NCI-H1417 treated with DMSO at 0.1 percent for 48 hours (cell line): ENCODE measurements at places on chromosomes 1 and 21.

GRCh38 chr1:114235960-114236359 is 82.3 kb upstream of the SYT6 start:
- DNase-seq = no peak

- no peak for DNase-seq
Observed at GRCh38 chr1:170682809-170683208, 18.9 kb downstream of the PRRX1 start.

- no peak for DNase-seq
Observed at GRCh38 chr1:222702210-222702609, 10.1 kb downstream of the AIDA start.

DNA sequence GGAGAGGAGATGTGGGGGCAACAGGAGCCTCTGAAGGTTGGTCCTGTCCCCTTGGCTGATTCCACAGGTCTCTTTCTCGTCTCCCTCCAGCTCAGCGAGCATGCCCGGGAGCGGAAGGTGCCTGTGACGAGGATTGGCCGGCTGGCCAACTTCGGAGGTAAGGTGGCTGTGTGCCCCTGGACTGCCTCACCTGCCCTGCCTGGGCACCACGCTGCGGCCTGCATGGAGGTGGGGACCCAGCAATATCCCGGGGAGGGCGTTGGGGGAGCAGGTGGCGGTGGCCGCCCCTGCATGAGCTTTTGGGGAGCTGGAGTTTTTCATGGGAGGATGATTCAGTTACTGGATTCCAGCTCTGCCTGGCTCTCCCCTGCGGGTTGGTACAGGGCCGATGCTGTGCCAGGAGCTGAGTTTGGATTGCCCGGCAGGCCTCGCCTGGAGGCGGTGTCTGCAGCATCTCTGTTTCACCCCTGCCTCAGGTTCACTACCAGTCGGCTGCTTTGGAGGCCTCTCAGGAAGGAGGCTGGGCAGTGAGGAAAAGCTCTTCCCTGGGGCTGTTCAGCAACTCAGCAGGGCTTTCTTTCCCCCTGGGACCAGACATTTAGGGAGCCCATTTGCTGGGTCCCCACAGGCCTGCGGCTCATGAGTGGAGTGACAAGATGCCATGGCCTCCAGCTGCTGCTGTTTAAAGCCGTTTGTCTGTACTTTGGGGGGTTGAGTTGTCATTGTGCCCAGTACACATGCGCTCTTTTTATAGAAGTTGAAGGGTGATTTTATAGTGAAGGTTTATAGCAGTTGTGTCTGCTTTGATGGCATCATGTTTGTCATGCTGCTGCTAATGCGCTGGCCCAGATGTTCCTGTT is 25.7 kb downstream of the COQ8A start:
- DNase-seq = no peak

- DNase-seq = no peak
Observed at GRCh38 chr1:232574889-232575762, 54.8 kb downstream of the SIPA1L2 start.

DNA sequence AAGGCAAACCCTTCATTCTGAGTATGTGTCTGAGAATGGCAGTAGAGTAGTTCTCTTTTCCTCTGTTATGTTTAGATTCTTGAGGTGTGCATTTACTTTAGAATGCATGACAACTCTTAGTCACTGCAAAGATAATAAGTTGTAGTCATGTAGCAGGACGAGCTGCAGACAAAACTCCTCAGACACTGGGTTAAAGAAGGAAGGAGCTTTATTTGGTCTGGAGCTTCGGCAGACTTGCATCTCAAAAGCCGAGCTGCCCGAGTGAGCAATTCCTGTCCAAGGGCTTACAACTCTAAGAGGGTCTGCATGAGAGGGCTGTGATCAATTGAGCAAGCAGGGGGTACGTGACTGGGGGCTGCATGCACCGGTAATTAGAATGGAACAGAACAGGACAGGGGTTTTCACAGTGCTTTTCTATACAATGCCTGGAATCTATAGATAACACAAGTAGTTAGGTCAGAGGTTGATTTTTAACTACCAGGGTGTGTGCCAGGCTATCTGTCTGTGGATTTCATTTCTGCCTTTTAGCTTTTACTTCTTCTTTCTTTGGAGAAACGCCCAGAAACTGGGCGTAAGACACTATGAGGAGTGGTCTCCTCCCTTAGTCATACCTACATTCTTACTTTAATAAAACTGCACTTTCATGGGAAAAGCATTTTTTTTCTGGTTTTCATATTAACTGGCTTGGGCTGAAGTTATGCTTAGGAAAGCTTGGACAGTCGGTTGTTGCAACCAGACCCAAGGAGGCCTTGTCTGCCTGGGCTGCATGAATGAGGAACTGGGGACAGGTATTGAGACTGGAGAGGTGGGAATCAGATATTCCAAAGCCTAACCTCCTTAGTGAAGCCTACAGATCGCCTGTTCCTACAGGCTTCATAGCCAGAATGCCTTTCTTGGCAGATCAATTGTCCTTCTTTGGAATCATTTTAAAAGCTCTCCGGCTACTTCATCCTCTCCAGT is 115.1 kb downstream of the RHOU start:
- DNase-seq = no peak

GRCh38 chr1:76426606-76427005 is 352.1 kb downstream of the ST6GALNAC3 start:
- DNase-seq = no peak

DNA sequence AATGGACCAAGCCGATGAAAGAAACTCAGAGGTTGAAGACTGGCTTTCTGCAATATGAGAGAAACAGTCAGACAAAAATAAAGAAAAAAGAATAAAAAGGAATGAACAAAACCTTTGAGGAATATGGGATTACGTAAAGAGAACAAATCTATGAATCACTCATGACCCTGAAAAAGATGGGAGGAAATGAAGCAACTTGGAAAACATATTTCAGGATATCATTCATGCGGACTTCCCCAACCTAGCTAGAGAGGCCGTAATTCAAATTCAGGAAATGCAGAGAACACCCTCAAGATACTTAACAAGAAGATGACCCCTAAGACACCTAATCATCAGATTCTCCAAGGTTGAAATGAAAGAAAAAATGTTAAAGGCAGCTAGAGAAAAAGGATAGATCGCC is 705.3 kb upstream of the CHRM3 start:
- no peak for DNase-seq

DNA sequence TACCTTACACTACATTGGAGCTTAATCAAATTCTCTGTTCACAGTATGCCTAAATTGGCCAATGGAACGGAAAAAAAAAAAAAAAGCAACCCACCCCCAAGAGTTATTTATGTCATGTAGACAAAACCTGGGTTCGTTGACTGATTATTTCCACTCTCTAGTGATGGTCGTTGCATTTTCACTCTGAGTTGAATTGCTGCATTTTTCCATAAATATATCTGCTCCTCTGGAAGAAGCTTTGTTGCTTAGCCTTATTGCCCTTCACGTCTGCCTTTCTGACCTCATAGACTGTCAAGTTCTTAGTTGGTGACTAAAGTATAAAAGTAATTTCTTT is 90.2 kb upstream of the RUNX1 start:
- DNase-seq = no peak

- no peak for DNase-seq
Observed at GRCh38 chr1:111624382-111624781, 4.8 kb downstream of the RAP1A start.

GRCh38 chr1:234606784-234607108 is 3.2 kb downstream of the IRF2BP2 start:
- DNase-seq = no peak

DNA sequence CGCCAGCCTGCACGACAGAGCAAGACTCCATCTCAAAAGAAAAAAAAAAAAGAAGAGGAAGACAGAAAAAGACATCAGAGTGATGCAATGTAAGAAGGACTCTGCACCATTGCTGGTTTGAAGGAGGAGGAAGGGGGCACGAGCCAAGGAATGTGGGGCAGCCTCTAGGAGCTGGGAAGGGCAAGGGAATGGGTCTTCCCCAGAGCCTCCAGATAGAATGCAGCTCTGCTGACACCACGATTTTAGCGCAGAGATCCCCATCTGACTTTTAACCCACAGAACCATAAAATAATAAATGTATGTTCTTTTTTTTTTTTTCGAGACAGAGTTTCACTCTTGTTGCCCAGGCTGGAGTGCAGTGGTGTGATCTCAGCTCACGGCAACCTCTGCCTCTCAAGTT is 33.9 kb upstream of the LAMC2 start:
- no peak for DNase-seq

DNA sequence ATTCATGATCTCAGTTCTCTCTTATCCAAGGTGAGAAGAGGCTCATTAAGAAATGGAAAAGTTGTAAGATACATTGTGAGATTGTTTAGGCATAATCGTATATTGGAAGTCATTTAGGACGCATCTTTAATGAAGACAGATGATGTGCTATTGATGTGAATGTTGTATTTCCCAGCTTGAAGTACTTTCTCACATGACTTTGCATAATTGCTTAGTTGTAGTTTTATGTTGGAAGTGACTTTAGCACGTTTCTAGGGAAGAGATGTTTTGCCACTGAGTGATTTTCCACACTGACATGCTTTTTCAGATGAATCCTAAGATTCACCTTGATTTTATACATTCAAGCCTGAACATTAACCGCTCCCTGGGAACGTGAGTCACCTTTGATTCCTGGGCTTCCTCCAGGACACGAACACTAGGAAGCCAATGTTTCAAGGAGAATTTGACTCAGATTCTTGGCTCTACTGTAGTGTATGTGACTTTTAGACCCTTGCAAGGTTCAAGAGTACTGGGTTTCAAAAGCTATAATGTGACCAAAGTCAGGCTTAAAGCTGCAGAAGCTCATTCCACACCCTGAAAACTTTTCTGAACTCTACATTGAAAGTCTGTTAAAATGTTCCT is 27.9 kb downstream of the ANGEL2 start:
- DNase-seq = no peak

GRCh38 chr1:31776516-31776915 is 12.4 kb upstream of the ADGRB2 start:
- no peak for DNase-seq

GRCh38 chr1:26284597-26285347 is 4.9 kb downstream of the SH3BGRL3 start:
- DNase-seq = no peak

DNA sequence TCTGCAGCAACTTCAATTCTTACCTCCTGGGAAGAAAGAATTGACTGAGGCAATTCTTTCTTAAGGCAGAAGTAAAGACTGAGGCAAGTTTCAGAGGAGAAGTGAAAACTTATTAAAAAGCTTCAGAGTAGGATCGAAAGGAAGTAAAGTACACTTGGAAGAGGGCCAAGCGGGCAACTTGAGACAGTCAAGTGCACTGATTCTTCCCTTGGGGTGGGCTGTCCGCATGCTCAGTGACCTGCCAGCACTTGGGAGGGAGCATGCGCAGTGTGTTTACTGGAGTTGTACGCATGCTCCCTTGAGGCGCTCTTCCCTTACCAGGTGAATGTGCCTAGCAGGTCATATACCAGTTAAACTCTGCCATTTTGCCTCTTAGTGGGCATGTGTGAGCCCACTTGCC is 55.3 kb upstream of the NBPF3 start:
- DNase-seq = no peak

DNA sequence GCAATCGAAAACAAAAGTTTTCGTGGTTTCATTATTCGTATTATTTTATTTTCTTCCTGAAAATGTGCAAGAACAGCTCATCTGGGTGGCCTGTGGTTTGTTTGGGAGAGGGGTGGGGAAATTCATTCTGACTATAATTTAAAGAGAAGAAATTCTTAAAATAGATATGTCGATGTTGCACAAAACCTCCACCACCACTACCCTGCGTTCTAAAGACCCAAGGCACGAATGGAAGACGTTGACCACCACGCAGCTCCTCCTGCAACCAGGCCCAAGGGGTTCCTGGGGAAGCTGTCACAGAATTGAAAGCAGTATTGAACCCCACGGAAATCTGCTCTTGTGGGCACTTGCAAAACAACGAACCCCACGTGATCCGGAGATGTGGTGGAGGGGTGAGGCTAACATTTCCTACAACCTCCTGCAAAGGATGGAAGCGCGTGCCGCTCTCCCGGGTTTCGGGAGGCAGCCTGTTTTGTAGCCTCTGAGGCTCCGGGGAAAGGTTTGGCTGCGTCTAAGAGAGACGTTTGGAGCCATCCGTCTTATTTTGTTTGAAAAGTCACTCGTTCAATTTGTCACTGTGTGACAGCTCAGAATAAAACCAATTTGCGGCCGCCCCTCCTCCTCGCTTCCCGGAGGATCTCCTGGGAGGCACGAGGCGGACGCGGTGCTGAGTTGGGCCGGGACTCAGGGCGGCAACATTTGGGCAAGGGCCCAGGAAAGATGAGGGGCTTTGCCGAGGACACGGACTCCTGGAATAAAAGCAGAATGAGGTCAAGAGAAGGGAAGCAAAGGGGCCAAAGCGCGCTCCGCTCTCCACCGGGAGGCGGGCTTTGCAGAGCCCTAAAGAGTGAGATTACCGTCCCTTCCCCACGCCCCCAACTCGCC is 810 bp upstream of the HLX start:
- DNase-seq = no peak
